ENCODE measurements at places on chromosomes 7 and 10.
A peak's percentile ranks its signal among the peaks of the same experiment; 100 is the strongest.

DNA sequence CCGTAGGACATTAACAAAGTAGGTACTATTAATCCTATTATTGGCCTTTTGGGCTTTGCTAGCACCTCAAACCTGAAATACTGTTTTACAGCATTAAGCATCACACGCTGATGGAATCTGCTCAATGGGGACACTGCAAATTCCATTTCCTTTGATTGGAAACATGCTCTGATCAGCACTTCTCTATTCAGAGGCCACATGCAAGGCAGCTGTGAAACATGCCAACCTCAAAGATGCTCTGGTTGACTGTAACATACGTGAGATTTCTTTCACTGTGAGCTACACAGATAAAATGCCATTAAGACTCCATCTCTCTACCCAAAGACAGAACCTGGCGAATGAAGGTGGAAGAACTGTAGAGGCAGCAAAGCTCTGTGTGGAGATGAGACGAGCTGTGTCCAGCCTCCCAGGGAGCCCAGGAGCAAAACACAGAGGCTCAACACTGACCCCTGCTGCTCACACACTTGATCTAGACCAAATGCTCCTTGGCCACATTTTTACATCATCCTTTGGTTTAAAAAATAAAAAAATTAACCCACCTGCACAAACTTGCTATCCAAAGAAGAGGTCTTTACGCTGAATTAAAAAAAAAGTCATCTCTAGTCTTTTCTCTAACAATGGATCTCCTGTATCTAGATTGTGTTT is 8.0 kb downstream of the RSU1 start:
- peak; percentile 61 for DNase-seq

DNA sequence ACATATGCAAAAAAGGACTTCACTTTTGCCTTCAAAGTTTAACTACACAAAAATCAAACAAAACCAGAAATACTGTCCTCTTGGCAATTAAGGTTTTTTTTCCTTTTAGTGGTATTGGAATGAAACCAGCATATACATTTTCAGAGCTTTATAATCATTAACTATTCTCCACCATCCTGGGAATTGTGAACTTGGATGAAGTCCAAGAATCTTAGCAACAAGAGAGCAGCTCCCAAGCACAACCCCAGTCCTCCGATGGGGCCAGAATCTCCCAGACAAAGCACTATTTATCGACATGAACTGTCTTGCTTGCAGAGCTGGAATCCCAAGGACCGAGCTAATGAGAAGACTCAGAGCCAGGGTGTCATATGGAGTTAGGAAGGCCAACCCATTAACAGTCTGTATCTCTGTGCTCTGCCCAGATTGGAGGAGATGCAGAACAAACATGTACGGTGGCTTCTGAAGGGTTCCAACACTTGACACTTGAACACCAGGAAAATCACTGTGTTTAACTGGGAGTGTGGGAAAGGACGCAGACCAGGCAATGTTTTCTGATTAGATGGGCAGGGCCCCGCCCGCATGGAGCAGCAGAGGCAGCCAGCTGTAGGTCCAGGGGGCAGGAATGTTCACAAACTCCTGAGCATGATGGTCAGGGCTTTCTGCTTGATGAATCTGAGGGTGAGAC is 35.5 kb downstream of the PPP1R3C start:
- peak; percentile 42 for DNase-seq

- DNase-seq, result no peak
Measured at GRCh38 chr7:131124001-131124629, 203.6 kb upstream of the MKLN1 start.

- peak; percentile 31 for DNase-seq
Measured at GRCh38 chr7:87216701-87217508, 2.6 kb downstream of the TMEM243 start.

DNA sequence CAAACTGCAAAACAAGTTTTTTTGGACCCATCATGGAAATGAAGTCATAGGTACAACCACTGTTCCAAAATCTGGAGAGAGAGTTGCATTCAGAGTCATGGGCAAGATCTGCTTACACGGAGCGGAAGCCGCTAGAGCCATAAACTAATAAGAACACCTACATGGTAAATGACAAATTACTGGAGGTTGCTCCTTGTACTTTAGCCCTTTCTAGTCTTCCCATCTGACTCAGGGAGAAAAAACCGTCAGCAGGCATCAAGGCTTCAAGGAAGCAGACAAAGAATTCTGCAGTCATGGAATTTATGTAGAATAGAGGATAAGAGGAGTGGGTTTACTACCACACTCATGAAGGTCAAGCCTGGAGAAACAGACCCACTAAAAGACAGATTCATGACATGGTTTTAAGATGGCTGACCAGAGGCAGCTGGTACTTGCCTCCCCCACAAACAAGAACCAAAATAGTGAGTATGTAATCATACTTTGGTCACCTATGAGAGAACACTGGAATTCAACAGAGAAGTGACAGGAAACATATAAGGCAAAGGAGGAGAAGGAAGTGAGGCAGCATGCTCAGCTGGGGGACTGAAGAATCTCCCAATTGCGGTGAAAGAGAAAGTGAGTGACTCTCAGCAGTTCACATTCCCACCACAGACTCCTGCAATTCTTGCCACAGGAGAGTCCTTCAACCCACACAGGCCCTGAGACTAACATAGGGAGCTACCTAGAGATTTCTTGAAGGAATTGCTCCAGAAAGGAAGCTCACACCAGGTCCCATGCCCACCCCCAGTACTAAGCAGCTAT is 42.4 kb upstream of the ASAH2 start:
- no peak for DNase-seq

- peak; percentile 88 for DNase-seq
Measured at GRCh38 chr7:139936760-139937310, 107.8 kb downstream of the TBXAS1 start.

Measured in GM23248 (cell line).